ENCODE measurements at places on chromosomes 1 and 21. TPM values are rescaled to one million over a fixed set of nuclear protein-coding genes. Genes with fewer than 3 reads are reported as not detected.

Gene ARL8A
- polyA plus RNA-seq, result 5.5 TPM

Gene CFHR2
- not detected for polyA plus RNA-seq

Gene SPRR2E
- not detected for polyA plus RNA-seq

Gene EVA1C
- polyA plus RNA-seq, result 3.8 TPM

Gene NUP210L
- not detected for polyA plus RNA-seq

Gene SLC2A5
- not detected for polyA plus RNA-seq

Gene USP33
- 52.1 TPM for polyA plus RNA-seq

Gene GBP2
- polyA plus RNA-seq, result 104 TPM

Gene TNFAIP8L2
- 77.3 TPM for polyA plus RNA-seq

Gene SRGAP2C
- 1.8 TPM for polyA plus RNA-seq

Gene SYT14
- polyA plus RNA-seq, result not detected

Gene CYYR1
- polyA plus RNA-seq, result not detected
